Right renal pelvis (tissue), 4 donors: ENCODE measurements at places on chromosomes 7 and 10.

DNA sequence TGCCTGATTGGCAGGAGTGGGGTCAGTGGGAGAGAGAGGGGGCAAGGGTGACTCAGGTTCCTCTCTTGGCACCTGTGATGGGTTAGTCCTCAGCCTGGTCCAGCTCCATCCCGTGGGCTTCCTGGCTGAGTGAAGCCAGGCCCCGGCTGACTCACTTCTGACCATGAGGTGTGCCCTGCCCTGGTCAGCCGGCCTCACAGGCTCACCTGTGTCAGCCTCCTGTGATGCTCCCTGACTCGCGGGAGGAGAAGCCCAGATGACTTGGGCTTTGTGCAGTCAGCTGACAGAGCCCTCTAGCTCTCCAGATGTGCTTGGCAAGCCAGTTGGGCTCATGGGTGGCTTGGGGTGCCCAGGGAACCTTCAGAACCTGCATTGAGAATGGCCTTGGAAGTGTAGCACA lies 16.0 kb upstream of the PPIF start:
- no peak for DNase-seq

- DNase-seq = no peak
Observed at GRCh38 chr10:132951926-132952325, 9.6 kb upstream of the CFAP46 start.

DNA sequence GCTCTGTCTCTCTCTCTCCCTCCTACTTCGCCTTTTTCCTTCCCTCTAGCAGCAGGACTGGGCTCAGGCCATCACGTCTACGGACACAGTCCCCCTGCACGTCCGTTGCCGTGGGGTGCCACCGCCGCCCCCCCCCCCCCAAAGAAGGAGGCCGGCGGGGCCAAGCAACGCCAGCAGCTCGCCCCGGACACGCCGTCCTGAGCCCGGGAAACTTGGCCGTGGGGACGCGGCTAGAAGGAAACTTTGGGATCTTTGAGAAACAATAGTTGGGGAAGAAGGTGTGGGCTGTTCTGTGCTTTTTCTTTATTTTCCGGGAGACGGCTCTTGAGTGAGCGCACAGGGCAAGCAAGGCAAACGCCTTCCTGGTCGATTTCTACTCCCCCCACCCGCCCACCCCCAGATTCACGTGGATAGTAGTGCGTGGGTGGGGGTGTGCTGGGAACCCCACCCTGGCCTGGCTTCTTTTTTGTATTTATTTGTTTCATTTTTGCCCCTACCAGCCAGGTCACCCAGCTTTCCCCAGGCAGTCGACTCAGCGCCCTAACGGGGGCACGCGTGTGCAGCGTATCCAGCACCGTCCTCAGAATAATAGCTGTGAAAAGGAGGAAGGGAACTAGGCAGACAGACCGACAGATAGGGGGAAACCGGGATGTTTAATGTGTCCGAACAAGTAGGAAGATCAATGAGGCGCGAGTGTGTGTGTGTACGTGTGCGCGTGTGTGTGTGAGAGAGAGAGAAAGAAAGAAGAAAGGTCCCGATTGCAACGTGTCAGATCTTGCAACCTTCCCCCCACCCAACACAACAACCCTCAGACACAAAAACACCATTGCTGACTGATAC lies 1.4 kb downstream of the MXI1 start:
- no peak for DNase-seq

- no peak for DNase-seq
Observed at GRCh38 chr10:62760401-62760800, 44.1 kb upstream of the ADO start.

- DNase-seq = no peak
Observed at GRCh38 chr7:120138497-120138896, 134.5 kb upstream of the KCND2 start.

GRCh38 chr10:31242902-31243301 lies 76.1 kb upstream of the ZEB1 start:
- DNase-seq = no peak

DNA sequence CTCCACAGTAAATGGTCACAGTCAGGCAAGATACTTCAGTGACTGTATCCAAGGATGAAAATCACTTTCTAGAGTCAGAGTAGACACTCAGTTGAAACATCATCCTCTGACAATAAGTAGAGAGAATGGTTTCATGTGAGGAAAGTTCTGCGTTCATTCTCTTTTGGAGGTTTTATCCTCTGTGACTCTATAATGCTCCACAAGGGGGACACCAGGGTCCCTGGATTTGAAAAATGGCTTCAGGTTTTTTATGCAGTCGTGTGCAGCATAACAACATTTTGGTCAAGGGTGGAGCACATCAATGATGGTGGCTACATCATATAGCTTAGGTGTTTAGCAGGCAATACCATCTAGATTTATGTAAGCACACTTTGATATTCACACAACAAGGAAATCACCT lies 40.4 kb downstream of the TMEM168 start:
- DNase-seq = no peak

- DNase-seq = no peak
Observed at GRCh38 chr10:124709861-124710260, 34.3 kb downstream of the FAM53B start.

DNA sequence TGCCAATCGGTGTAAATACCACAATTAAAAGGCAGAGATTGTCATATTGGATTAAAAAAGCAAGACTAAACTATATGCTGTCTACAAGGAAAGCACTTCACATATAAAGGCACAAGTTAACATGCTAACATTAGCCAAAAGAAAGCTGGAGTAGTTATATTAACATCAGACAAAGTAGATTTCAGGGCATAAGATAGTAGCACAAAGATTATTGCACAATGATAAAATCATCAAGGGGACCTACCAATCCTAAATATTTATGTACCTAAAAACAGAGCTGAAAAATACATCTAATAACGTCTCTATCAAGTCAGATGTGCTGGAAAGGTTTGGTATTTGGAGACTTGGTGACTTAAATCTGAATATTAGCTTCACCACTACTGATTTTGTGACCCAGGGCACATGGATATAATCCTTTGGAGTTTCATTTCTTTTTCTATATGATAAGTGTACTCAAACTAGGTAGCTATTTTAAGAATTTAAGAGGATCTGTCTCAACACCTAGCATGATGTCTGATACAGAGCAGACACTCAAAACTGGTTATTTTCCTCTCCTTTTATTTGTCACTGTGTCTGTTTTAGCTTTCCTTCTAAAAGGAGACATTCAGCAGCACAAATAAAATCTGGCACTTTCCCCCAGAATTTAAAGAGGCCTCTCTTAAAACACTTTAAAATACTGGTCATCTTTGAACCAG lies 156.5 kb downstream of the DOCK4 start:
- no peak for DNase-seq

DNA sequence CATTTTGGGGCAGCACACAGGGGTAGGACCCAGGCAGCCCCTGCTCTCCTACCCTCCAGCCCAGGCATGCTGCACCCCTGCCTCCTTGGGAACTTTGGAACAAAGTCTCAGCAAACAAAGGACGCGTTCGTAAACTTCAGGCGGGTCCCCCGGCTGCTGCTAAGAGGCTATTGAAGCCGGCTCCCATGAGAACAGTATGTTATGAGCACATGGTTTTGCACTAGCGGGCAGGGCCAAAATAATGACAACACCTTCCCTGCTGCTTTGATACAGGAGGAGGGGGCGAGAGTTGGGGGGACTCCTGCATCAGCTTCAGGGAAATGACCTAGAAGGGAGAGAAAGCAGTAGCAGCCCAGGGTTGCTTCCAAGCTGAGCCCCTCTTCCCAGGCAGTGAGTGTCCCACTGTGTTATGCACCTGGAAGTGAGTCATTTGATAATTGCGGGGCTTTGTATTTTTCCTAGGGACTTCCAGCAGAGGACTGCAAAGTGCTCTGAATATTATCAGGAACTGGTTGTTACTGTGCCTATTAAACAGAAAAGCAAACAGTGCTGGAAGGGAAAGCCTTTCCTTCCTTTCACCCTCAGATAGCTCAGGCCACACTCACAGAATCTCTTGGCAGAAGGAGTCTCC lies 6.9 kb downstream of the ITPRIP start:
- no peak for DNase-seq

GRCh38 chr7:2782565-2782964 lies 61.5 kb downstream of the GNA12 start:
- no peak for DNase-seq

DNA sequence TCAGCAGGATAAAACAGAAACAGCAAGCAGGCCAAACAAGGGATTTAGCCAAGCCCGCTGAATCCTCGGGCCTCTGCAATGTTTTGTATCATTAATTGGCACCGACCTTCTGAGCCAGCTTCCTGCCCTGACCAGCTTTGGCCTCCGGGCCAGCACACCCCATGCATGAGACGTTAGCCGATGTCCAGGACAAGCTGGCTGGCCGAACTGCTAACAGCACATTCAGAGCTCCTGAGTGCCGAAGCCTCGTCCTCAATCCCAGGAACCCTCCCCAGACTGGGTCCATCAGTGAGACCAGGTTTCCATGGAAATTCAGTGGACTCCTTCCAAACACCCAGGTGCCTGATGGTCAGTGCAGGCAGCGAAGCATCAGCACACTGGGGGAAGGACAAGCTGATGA lies 134.3 kb upstream of the PFKP start:
- DNase-seq = no peak
